RKO (cell line): ENCODE measurements at places on chromosomes 7 and 10.

GRCh38 chr10:93719901-93720300 lies 17.5 kb upstream of the FRA10AC1 start:
- no peak for DNase-seq

DNA sequence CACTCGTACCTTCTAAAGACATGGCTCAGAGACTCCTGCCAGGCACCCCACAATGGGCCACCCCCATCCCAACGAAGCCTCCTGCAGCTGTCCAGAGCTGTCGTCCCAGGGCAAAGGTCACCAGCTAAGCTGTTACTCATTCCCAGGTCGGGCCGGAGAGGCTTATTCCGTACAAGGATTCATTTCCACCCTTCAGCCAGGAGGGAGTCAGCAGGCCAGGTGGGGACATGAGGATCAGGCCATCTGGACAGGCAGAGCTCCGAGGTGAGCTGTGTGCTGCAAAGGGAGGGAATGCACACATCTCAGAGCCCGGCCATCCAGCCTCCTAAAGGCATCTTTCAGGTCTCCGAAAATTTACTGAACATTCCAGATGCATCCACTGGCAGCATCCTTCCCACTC lies 63.9 kb upstream of the NANOS1 start:
- DNase-seq: no peak

DNA sequence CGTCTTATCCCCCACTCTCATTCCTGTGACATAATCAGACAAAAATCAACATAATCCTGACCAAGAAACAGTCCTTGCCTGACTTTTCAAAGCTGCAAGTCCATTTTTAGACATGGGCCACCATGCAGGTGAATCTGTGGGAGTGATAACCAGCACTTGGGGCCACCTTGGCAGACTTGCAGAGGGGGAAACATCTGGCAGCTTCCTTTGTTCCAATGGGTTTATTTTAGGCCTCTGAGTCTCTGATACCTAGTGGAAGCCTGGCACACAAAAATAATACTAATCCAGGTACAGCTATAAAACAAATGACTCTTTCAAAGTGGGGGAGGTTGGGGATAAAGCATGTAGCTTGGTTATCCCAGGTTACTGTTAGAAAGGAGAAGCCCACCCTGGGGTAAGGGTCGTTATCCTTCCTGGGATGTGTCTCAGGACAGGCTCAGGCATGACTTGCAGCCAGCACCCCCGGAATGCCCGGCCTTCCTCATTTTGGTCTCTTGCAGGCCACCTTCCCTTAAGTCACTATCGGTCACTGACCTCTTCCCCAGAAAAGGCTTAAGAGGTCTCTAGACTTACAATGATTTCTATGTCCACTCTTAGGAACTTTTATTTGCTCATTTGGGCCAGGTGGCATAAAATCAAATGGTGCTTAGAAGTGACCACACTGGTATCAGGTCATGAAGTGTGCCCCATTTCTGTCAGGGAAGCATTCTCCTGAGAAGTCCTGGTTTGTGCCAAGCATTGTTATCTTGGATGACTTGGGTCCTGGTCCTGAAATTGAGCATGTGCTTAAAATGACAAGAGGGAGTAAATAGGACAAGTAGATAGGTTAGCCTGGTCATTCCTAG lies 37.6 kb downstream of the EEPD1 start:
- DNase-seq: no peak

DNA sequence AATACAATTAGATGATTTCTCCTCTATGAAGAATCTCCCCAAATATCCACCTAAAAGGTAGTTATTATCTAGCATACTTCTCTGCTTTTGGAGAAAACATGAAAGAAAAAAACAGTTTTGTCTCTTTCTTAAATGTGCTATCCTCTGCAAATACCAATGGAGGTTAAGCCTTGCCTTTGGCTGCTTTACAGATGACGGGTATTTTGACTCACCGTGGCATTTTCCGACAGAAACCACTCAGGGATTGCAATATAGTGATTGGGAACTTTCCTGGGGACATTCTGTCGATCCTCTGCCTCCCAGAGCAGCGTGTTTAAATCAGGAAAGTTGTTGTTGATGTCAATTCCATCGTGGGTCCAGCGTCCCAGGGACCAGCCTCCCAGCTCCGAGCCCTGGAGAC lies 100.6 kb downstream of the GPR26 start:
- DNase-seq: no peak

- no peak for DNase-seq
Measured at GRCh38 chr7:113768387-113768786, 150.4 kb downstream of the PPP1R3A start.

- no peak for DNase-seq
Measured at GRCh38 chr10:78910886-78911285, 157.9 kb upstream of the ZMIZ1 start.
